ENCODE measurements at places on chromosomes 13 and 19.

GRCh38 chr13:24173795-24174194 is 13.3 kb downstream of the SPATA13 start:
- no peak for DNase-seq

GRCh38 chr19:7799640-7800355 is 30.2 kb upstream of the EVI5L start:
- DNase-seq = no peak

DNA sequence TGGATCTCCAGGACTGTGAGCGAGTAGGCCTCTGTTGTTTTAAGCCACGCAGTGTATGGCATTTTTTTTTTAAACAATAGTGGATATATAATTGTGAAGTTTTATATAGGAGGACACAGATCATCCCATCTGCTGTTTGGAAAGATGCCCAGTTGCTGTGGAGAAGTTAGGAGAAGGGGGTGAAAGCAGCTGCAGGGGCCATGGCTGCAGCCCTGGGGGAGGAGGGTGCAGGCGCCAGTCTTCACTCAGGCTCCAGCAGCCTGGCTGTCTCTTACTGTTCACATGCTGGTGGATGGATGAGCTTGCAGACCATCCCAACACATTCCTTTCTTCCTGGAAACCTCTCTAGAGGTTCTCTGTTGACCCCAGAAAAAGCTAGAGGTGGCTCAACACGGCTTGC is 242.3 kb downstream of the TEX29 start:
- DNase-seq = no peak

GRCh38 chr13:80296638-80297037 is 44.3 kb downstream of the SPRY2 start:
- no peak for DNase-seq

DNA sequence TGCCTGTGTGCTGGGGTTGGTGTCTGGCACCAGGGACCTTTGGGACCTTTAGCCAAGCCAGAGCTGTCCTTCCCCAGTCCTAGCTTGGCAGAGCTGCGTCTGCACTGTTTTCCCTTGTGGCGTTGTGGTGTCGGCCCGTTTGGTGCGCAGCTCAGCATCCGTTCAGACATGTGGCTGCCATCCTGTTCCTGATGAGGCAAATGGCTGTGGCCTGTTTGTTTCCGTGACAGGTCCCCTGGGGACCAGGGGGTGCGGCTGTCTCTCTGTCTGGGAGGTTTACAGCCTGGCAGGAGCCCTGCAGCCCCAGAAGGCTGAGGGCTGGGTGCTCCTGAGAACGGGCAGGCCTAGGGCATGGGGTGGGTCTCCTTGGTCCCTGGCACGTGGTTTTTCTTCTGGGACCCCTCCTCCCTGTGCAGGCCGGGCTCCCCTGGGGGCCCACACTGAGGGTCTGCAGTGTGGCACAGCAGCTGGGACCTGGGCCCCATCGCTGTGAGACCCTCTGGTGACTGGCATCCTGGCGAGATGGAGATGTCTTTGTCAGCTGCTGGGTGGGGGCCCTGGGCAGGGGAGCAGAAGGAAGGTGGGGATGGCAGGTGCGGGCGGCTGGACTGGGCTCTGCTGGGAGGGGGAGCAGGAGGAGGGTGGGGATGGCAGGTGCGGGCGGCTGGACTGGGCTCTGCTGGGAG is 4.0 kb downstream of the SPPL2B start:
- DNase-seq = no peak

- DNase-seq = no peak
Observed at GRCh38 chr19:35098413-35099049, 17.1 kb upstream of the FXYD3 start.

DNA sequence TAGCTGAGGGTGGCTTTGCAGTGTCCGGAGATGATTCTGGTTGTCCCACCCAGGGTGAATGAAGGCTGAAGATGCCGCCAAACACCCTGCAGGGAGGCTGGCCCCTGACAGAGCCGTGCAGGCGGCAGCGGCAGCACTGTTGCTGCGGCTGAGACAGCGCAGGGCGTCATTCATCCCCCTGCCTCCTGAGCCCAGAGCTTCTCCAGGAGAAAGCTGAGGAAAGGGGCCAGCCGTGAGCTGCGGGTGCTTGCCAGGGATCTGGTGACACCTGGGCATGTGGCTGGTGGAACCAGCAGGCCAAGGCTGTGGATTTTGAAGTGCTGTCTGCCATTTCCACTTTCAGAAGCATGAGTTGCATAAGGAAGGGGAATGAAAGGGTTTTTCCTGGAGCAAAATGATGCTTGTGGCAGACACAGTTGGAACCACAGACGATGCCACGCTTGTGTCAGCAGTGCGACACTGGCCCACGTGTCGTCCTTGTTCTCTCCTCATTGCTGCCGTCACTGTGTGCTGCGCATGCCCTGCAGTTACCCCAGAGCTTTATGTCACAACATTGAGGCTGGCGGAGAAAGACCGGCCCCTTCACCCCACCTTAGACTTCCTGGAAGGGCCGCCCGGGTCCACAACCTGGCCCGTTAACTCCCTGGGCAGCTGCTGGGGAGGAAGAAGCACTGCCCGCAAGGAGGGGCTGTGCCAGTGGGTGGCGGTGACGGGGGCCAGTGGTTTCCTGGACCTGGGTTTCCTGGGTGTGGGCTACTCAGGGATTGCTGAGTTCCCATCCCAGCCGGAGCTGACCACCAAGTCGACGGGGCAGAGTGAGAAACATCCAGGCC is 22.7 kb downstream of the TFDP1 start:
- no peak for DNase-seq

- DNase-seq = no peak
Observed at GRCh38 chr19:21593008-21593481, 87.6 kb downstream of the ZNF429 start.

DNA sequence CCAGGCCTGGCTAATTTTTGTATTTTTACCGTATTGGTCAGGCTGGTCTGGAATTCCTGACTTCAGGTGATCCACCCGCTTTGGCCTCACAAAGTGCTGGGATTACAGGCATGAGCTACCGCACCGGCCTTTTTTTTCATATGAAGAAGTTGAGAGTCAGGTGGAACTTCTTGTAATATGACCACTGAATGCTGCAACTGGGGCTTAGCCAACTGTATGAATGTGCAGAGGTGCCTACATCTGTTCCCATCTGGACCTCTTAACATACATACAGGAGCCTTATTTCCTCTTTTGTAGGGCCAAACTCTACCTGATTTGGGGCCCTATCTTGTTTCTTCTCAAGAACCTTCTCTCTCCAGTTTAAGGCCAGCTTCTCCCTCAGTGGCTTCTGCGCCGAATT is 11.9 kb upstream of the GGACT start:
- no peak for DNase-seq

DNA sequence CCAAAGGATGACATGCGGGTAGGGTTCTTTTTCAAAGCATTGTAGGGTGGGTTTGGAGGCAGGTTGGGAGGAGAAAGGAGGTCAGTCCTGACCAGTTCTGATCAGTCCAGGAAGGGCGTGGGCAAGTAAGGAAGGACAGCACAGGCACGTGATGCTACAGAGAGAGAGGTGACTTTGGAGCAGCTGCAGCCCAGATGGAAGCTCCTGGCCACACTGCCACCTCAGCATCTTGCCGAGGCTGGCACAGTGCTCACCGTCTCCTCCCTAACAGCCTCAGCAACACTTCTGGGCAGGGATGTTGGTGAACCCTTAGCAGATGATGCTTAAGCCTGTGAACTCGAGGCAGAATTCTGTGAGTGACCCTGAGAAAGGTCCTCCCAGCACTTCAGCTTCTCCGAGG is 155.1 kb downstream of the DCLK1 start:
- no peak for DNase-seq
